Activated naive CD8-positive, alpha-beta T cell treated with anti-CD3 and anti-CD28 coated beads, Interleukin-2, amount 50 U/mL, for 24 hours (primary cell): ENCODE measurements at places on chromosomes 7 and 10.

DNA sequence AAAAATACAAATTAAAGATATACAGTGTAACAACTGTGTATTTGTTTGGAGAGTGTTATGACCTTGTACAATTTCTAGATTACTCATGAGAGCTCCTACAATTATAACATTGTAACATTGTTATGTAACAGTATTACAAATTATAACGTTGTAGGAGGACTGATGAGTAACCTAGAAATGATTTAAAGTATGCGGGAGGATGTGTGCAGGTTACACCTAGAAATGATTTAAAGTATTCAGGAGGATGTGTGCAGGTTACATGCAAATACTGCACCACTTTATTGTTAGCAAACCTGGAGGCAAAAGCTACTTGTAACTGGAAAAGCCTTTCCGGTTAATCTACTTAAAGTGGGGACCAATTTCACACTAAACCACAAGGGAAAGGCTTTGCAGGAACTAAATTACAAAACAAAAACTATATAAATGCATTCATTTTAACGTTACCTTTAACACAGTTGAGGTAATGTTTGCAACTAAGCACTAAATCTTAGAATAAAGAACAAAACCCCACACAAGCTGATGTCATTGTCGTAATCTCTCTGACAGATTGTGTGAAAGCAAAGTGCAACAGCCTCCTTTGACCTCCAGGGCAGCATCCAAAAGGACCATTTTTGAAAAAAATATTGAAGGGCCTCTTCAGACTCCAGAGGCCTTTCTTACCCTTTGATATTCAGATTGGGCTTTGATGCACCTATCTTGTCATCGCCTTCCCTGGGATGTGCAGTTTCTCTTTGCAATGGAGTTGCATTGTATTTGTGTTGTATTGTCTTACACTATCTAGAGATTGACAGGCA lies 522.1 kb upstream of the FOXK1 start:
- DNase-seq: no peak

DNA sequence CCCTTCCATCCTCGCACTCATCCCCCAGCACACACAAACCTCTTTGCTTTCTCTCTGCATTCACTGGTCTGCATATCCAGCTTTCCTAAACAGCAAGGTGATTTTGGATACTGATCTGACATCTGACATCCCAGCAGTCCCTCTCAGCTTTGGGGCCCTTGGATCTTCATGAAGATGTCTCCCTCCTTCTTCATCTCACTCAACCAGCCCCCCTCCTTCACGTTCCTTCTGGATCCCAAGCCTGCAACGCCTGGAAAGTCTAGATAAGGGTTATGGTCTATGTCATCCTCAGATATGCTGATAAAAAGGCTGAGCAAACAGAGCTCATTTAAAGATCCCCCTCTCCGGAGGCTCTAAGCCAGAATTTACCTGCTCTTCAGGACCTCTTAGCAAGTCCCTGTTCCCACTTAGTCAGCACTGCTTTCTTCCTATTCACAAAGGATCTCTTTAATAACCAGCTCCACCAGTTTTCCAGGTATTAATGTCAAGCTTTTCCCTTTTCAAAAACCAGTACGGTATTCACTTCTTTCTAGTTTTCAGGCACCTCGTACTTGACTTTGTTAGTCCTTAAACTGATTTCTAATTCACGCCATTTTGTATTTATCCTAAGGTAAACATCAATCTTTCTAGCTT lies 38.9 kb downstream of the CREB3L2 start:
- DNase-seq: no peak

- DNase-seq: no peak
Observed at GRCh38 chr10:22750131-22750530, 35.8 kb upstream of the PIP4K2A start.

DNA sequence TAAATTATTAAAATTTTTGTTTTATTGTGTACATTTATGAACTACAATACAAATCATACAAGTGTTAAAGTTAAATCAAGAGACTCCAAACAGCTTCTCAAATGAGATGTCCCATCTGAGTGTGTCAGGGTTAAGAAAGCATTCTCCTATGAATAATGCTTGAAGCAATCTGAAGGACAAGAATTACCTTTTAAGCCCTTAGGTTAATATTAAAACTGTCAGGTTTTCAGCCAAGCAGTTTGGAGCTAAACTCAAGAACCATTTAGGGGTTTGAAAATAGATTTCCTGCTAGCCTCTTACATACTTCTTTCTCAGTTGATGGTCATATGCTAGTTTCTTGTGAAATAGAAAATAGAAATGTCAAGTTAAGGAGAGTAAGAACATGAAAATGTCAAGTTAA lies 38.3 kb downstream of the LIPJ start:
- DNase-seq: no peak

DNA sequence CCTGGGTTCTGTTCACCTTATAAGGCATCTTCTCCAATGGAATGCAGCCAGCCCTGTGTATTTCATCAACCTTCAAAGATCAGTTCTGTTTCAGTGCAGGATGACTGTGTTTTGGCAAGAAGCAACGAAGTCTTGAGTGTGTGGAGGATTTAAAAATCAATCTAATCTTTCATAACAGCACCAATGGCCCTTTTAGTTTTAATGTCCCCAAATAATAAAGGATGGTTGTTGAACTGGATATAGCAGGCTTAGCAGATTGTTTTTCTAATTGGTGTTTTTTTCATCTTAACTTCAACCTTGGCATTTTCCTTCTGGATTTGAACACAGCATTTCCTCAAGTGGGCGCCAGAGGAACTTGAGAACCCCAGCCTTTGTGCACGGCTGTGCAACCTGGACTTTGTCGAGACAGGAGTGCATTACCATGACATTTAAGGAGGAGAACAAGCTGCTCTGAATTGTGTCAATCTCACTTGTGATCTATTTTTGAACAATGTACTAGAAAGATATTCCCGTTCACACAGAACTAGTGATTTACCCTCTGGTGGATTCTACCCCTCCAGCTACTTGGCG lies 313.3 kb upstream of the AKR1E2 start:
- peak; percentile 5 for DNase-seq

GRCh38 chr10:24554036-24554435 lies 169.7 kb downstream of the ARHGAP21 start:
- no peak for DNase-seq

- DNase-seq: no peak
Observed at GRCh38 chr7:97390052-97390451, 272.6 kb downstream of the SDHAF3 start.

DNA sequence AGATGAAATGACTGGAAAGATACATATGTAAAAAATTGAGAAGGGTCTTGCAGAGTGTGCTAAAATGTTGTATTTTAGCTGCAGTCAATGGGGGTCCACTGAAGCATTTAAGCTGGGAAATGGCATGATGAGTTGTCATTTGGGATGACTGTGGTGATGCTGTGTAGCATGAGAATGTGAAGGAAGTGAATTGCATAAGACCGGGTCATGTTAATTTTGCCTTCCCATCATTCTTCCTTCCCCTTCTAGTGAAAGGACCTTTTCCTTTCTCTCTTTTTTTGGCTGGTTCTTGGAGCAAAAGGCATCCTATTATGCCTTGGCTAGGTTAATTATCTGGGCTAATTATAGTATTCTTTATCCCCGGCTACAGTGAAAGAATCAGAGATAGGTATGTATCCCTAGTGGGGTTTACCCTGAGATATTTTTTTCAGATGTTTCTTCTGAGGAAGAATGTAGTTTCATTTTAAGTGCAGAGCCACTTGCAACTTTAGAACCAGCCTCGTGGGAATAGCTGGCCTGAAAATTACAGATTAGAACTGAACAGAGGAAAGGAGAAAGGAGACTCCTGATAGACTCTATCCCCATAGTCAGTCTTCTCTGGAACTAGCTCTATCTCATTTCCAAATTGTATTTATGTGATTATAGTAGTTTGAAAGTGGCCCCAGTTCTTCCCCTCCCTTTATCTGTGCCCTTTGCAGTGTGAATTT lies 93.6 kb downstream of the HGF start:
- DNase-seq: no peak

GRCh38 chr7:76281706-76282343 lies 20.6 kb upstream of the HSPB1 start:
- no peak for DNase-seq

DNA sequence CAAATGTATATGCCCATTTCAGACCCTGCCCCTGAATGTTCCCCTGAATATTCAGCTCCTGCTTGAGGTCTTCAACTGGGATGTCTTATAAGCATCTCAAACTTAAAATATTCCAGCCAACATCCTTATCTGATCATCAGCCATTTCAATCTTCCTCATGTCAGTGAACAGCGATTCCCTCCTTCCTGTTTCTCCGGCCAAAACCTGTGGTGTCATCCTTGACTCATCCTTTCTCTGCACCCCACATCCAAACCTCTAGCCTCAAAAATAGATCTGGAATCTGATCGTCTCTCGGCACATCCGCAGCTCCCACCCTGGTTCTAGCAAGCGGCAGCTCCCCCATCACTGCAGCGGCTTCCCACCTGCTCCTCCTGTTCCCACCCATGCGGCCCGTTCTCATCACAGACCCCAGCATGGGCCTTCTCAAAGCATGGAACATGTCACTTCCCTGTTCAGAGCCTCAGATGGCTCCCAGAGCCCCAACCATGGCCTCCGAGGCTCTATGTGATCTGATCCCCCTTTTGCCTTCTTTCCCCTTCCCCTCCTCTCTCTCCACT lies 165.7 kb downstream of the HECW1 start:
- no peak for DNase-seq

DNA sequence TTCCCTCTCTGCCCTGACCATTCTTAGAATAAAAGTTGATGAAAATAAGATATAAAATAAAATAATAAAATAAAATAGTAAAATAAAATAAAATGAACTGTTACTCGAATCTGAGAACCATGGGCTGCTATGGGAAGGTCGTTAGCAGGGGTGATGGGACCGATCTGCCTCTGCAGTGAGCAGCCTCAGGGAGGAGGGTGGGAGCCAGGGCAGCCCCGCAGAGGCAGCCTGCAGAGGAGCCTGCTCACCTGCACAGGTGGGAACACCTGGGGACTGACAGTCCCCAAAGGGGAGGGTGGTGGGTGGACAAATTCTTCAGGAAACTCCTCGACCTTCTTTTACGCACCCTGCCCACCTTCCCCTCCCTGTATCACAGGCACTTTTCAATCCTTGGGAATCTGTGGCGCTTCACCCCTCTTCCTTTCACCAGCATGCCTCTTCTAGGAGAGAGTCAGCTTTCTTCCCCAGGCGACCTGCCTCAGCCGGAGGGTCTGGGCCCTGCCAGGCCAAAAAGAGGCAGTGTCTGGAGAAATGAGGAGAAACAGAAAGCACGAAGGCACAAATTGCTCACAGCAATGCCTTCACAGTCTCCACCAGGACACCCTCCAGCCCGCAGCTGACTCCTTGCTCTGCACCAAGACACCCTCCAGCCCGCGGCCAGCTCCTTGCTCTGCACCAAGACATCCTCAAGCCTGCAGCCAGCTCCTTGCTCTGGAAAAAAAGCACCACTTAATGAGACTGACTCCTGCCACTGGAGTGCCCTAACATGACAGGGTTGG lies 368.4 kb upstream of the SHH start:
- no peak for DNase-seq

GRCh38 chr7:29606830-29607229 lies 43.2 kb downstream of the PRR15 start:
- no peak for DNase-seq

DNA sequence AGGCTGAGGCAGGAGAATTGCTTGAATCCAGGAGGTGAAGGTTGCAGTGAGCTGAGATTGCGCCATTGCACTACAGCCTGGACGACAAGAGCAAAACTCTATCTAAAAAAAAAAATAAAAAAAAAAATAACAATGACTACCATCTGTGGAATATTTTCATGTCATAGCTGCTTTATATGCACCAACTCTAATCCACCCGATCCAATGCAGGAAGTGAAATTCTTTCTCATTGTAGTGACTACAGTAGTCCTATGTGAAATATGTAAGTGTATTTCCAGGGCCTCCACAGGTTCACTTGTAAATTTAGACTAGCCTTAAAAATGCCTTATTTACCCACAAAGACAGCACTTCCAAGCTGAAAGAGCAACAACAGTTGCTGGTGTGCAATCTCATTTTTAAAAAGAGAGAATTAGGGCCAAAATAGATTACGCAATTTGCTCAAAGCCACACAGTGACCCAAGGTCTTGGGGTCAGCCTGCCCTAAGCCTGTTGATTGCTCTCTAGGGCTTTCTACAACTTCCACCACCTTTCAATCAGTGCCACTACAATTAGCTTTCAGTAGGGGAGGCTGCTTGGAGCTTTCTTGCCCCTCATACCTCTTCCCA lies 25.8 kb upstream of the EGFR start:
- DNase-seq: no peak

- DNase-seq: no peak
Observed at GRCh38 chr10:99460070-99460469, 29.6 kb upstream of the GOT1 start.

DNA sequence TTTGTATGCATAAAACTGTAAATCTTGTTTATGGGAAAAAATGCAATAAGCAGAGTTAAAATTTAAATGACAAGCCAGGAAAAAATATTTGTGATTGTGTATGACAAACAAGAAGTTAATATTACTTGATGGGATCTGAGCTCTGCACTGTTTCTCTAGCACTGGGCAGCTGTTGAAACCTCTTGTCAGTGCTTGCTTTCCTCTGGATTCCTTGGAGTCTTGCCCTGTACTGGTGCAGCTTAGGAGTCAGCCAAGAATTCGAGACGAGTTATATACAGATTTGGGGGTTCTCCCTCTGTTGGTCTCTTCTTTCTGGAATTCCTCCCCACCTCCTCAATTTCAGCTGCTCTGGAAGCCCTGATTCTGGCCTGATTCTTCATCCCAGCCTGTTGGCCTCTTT lies 24.3 kb upstream of the OPN4 start:
- no peak for DNase-seq

DNA sequence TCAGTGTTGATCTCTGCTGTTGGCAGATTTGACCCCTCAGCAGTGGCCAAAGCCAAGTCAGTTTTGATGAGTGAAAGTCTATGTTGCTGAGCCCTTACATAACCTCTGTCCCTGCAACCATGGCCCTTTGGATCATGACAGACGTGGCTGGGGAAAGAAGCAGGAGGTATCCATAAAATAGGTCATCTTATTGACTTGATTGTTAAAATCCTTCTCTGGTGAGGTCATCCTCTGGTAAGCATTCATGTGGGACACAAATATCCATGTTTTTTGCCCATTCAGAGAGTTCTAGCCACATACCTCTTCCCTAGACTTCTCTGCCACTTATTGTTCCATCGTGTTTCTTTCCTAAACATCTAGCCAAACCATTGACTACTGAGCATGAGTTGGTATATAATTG lies 251.9 kb upstream of the PTER start:
- DNase-seq: no peak

GRCh38 chr7:142899661-142900060 lies 14.1 kb upstream of the TRPV6 start:
- no peak for DNase-seq

DNA sequence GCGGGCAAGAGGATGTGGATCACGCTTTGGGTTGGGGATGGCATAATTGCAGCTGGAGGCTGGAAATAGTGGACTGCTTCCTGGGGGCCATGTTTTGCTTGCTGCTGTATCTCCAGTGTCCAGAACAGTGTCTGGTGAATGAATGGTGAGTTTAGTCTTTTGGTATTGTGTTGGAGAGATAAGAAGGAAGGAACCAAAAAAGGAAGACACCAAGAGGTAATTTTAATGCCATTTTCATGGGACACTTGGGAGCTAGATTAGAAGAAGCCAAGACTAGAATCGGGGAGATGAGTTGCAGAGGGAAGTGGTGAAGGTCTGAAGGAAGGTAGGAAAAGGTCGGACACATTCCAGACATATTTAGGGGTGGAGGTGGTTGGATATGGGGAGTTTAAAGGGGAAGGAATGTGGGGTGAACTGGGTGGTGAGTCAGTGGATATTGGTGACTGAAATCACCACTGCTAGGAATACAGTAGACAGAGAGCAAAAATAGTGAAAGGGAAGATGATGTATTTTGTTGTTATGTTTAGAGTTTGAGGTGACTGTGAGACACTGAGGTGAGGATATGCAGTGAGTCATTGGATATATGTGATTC lies 76.7 kb downstream of the CCNY start:
- no peak for DNase-seq

GRCh38 chr10:22821501-22821900 lies 106.4 kb upstream of the ARMC3 start:
- DNase-seq: no peak
